Central memory CD8-positive, alpha-beta T cell (primary cell): ENCODE measurements at places on chromosomes 4 and X.

GRCh38 chr4:141680060-141680459, 43.7 kb downstream of the IL15 start:
- no peak for DNase-seq

DNA sequence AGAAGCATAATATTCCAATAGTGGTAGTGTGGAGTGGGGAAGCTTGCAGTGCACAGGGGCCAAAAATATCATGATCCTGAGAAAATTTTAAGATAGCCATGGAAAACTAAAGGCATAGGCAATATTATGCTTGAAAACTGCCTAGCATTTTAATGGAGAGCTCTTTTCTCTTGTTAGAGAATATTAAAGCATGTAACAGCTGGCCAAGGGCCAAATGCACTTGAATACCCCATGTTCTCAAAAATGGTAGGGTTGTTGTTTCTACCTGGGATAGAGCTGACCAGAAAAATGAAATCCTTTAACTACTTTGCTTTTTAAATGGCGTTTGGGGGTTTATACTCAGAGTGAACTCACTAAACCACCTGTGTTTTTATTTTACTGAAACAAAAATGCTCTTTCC, 739.6 kb upstream of the SLIT2 start:
- DNase-seq, result no peak

- no peak for DNase-seq
These were observed 21.5 kb downstream of the RTL5 start for GRCh38 chrX:72110051-72110875.

- DNase-seq, result no peak
These were observed 49.5 kb downstream of the USP53 start for GRCh38 chr4:119261986-119262385.

- no peak for DNase-seq
These were observed 138.9 kb upstream of the IL1RAPL2 start for GRCh38 chrX:104427073-104427472.

DNA sequence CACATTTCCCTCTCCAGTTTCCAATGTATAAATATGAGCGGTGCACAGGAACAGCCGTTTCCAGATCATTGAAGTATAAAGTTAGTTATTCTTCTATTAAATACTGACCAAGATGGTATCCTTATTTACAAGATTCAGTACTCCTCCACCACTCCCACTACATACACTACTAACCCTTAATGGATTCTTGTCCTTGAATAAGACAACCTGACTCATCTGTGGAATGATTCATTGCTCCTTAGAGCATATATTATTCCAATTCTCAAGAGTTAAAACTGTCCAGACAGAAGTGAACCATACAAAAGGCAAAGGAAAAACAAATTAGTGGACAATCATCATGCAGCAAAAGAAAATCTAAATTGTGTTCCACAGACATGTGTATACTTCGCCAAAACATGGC, 373.3 kb downstream of the IDS start:
- DNase-seq, result no peak

- no peak for DNase-seq
These were observed 220.9 kb upstream of the SFRP2 start for GRCh38 chr4:154009788-154010187.

DNA sequence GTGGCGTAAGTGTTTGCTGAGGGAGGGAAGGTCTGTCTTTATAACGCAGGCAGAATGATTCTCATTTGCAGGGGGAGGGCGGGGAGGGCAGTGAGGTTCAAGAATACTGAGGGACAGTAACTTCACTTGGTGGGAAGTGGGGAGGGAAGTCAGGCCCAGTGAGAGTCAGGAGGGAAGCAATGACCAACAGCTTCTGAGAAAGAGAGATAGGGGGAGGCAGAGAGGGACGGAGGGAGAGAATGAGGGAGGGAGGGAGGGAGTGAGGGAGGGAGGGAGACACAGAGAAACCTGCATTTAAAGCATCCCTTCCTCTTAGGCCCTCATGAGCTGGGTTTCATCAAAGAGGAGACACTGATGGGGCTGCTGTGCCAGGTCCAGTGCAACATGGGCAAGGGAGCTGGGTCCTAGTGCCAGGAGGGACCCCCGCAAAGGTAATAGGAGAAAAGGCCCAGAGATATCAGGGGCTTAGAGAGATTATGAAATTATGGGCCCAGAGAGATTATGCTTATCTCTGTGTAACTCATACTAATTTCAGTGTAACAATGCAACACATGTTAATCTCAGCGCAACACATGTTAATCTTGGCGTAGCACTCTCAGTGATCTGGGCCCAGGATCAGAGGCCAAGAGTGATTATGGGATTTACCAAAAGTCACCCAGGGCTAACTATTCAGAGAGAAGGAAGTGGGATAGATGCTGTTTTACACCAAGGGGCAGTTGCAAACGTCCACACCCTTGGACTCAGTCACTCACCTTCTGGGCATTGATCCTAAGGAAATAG, 112.1 kb downstream of the DRD5 start:
- no peak for DNase-seq

DNA sequence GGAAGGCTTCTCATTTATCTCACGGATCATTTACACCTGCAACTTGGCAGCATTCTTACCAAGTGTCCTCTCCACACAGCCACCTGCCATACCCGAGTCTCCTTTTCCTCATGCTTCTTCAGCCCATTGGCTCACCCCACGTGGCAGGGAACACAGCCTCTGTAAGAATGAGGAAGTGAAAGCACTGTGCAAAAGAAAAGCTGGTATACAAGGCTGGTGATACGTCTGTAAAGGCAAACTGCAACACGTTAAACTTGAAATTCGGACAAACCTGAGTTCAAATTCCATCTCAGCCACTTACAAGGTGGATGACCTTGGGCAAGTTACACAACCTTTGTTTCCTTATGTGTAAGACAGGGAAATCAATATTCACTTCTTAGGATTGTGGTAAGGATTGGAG, 164.0 kb upstream of the RASGEF1B start:
- no peak for DNase-seq

- DNase-seq, result no peak
These were observed 38.9 kb upstream of the TLL1 start for GRCh38 chr4:165834116-165834515.

DNA sequence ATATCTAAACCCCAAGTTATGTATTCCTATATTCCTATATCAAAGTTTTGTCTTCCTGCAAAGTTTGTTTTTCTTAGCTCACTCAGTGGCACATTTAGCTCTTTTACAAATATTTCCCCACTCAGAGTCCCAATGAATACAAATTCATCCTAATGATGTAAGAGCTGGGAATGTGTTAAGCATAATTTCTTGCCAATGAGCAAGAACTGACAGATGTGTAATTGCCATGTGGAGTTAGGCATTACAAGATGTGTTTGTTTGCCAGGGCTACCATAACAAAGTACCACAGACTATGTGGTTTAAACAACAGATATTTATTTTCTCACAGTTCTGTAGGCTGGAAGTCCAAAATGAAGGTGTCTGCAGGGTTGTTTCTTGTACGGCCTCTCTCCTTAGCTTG, 302.1 kb downstream of the KCTD8 start:
- DNase-seq, result no peak

- DNase-seq, result no peak
These were observed 254.5 kb upstream of the VEGFC start for GRCh38 chr4:177047070-177047850.

DNA sequence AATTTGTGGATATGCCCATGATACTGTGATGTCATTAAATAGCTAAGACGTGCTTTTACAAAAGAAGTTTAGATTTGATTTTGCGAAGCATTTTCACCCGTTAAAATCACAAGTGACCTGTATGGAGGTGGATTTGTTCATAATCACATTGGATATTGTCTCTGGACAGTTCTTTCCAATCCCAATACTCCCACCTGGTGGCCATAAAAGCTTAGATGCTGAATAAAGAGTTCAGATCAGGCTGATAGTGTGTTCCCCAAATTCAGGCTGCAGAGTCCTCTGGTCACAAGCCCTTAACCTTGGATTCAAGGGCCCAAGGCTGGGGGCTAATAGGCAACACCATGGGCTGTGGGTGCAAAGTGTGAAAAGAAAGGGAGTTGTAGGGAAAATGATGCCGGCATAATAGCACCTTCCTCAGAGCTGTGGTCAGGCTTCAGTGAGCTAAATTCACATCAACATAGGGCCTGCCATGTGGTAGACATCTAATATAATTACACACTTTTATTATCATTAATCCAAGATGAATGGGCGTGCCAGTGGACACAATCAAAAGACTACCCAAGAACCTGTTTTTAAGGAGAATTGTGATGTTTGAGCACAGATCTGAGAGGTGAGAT, 28.1 kb downstream of the SMIM43 start:
- DNase-seq, result no peak
